CD8-positive, alpha-beta T cell (primary cell): ENCODE measurements at places on chromosomes 11 and 22.

GRCh38 chr22:38733329-38733723 lies 22.5 kb downstream of the SUN2 start:
- no peak for DNase-seq

DNA sequence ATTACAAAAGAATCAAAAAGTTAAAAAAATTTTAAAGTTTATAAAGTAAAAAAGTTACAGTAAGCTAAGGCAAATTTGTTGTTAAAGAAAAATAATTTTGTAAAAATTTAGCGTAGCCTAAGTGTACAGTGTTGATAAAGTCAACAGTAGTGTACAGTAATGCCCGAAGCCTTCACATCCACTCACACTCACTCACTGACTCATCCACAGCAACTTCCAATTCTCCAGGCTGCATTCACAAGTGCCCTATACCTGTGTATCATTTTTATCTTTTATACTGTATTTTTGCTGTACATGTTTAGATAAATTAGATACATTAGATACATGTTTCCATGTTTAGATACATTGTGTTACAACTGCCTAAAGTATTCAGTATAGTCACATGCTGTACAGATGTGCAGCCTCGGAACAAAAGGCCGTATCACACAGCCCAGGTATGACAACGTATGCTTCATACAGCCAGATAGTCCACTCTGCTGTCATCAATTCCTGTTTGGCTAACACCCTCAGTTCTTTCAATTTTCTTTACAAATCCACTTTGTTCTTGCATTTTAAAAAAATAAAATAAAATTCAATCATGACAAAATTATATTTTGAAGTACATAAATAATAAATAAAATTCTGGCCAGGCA lies 80.7 kb downstream of the RBFOX2 start:
- no peak for DNase-seq

GRCh38 chr11:128900468-128900867 lies 9.3 kb downstream of the KCNJ5 start:
- DNase-seq: no peak

GRCh38 chr11:108586600-108586999 lies 7.0 kb downstream of the EXPH5 start:
- DNase-seq: no peak

- DNase-seq: no peak
These were observed 4.0 kb downstream of the DSCAML1 start for GRCh38 chr11:117792992-117793391.

DNA sequence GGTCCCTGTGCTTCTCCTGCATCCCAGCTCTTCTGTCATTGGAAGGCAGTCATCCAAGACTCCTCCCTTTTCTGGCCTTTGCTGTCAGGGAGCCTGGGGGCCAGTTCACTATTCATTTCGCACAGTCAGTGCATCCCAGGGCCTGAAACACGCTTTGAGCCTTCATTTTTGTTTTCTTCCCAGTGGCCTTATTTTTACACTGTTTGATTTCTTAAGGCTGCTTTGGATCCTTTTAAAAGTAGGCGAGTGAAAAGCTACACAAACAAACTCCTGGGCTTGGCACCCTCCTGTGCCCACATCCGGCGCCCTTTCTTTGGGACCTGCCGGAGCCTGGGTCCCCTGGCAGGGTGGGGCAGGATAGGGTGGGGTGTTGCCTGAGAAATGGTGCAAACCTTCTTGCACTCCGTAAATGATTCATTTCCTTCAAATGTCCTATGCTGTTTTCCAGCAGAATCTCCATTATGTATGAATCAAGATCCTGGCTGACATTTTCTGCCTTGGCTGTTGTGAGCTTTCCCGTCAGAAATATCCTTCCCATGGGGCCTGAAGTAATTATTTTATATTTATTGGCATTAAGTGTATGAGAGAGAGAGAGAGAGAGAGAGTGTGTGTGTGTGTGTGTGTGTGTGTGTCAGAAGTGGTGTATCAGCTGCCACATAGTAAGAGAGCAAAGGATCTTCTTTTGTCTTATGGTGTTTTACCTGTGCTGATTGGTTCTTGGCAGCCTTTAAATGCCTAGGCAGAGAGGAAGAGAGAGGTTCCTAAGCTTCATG lies 45.6 kb downstream of the BCR start:
- DNase-seq: peak; percentile 53

DNA sequence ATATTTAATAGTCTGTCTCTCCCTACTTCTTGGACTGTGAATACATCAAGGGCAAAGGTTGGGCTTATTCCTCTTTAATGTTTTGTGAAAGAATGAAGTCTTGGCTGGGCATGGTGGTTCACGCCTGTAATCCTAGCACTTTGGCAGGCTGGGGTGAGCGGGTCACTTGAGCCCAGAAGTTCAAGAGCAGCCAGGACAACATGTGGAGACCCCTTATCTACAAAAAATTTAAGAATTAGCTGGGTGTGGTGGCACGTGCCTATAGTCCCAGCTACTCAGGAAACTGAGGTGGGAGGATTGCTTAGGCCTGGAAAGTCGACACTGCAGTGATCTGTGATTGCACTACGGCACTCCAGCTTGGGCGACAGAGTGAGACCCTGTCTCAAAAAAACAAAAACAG lies 20.2 kb downstream of the RNF121 start:
- no peak for DNase-seq
